ENCODE measurements at places on chromosomes 12 and 14.

DNA sequence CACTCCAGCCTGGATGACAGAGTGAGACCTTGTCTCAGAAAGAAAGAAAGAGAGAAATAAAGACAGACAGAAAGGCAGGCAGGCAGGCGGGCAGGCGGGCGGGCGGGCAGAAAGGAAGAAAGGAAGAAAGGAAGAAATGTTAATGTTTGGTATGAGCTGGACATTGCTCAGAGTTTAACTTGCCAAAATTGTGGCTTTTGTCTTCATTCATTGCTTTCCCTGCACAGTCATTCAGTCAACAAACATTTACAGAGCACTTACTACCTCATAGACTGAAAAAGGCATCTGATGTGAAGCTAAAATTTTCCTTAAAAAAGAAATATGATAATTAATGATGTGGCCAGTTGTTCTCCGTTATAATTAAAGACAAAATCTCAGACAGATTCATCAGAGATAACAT is 247.1 kb downstream of the SPTSSA start:
- no peak for DNase-seq

DNA sequence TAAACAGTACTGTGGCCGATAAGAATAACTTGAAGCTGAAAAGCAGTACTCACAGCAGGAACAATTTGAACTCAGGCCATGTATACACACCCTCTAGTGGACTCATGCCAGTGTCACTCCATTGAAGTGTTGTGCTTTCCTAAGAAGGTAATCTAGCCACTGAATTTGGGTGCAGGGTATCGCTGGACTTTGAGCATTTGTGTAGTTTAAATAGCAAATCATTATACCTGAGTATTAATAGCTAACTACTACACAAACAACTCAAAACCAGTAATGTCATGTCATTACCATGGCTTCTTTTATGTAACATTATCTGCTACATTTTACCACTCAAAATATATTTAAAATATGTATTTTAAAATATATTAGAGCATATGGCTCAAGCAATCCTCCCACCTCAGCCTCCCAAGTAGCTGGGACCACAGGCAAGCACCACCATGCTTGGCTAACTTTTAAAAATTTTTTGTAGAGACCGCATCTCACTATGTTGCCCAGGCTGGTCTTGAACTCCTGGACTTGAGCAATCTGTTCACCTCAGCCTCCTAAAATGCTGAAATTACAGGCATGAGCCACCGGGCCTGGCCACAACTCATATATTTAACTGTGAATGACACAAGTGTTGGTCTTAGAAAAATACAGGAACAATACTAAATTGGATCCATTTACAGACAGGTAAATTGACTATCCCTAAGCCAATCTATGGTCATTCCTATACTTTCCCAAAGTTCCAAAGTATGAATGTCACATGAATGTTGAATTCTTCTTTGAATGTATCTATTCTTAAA is 25.6 kb upstream of the ARID4A start:
- DNase-seq: no peak

- DNase-seq: no peak
Measured at GRCh38 chr14:44204061-44204835, 302.8 kb downstream of the FSCB start.

GRCh38 chr14:20412411-20412810 is 890 bp downstream of the TEP1 start:
- no peak for DNase-seq

- no peak for DNase-seq
Measured at GRCh38 chr12:108369736-108370396, 30.8 kb upstream of the CMKLR1 start.

GRCh38 chr12:1117970-1118563 is 127.0 kb downstream of the ERC1 start:
- peak; percentile 6 for DNase-seq

GRCh38 chr12:125187780-125188741 is 122.8 kb downstream of the AACS start:
- no peak for DNase-seq

GRCh38 chr14:33342299-33342974 is 403.8 kb downstream of the NPAS3 start:
- no peak for DNase-seq

GRCh38 chr12:49693931-49694444 is 13.2 kb downstream of the FMNL3 start:
- no peak for DNase-seq

DNA sequence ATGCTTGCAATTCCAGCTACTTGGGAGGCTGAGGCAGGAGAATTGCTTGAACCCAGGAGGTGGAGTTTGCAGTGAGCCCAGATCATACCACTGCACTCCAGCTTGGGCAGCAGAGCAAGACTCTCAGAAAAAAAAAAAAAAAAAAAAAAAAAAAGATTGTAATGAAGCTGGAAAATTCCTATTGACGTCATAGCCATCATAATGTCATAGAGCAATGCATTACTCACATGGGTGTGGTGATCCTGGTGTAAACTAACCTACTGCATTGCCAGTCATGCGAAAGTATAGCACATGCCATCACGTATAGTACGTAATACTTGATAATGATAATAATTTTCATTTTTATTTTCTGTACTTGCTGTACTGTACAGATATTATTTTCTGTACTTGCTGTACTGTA is 42.7 kb upstream of the NID2 start:
- DNase-seq: no peak

GRCh38 chr14:61837336-61838229 is 75.4 kb downstream of the SNAPC1 start:
- DNase-seq: no peak

DNA sequence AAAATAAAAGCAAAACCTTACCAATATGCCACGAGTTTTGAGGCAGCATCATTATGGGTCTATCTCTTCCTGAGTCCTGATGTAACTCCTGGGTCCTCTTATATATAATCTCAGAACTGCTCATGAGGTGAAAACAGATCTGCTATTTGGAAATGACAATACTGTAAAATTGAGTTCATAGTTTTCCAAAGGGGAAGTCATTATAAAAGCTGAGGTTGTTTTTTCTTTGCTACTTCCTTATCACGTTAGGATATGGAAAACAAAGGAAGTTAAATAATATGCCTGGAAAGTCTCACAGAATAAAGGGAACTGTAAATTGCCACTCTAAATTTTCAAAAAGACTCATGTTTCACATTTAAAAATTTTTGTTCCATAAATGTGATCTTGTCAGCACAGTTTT is at the start of gene CD163L1:
Gene CD163L1, minus strand, starts transcription at position 78 of the 400 bp plus-strand sequence. Its CDS starts 26 bp downstream, at position 52.
- no peak for DNase-seq

- no peak for DNase-seq
Measured at GRCh38 chr12:111175396-111176094, 193.3 kb downstream of the PHETA1 start.

- no peak for DNase-seq
Measured at GRCh38 chr12:80443974-80444666, at the start of gene PTPRQ. TSS of gene PTPRQ (plus strand) at chr12:80444235. CDS start at chr12:80444346, 111 bp downstream.

DNA sequence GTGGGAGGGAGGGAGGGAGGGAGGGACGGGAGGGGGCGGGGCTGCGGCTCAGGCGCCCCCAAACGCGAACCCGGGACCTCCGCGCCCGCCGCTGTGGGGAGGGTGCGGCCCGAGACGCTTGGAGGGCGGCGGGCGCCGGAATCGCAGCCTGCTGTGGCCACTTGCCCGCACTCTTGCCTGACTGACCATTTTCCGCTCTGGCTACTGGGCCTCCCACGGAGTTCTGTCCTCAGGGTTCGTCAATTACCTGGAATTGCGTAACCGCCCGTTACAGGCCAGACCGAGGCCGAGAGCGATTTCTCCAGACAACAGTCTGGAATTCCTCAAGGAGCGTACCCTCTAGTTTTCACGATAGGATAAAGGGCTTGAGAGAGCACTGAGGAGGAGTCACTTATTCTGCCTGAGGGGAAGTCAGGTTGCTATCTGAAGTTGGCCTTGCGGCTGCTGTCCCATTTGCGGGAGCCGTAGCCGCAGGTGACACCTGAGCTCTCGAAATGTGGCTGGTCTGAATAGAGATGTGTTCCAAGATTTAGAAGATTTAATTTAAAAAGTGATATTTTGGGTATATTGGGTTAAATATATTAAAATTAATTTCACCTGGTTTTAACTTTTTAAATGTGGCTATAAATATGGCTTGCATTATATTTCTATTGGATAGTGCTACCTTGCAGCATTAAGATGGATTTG is 446 bp upstream of the ZNF641 start:
- peak; percentile 6 for DNase-seq

- DNase-seq: no peak
Measured at GRCh38 chr12:79250960-79251755, 386.6 kb downstream of the SYT1 start.

GRCh38 chr12:88884600-88884999 is 304.3 kb upstream of the KITLG start:
- no peak for DNase-seq

- no peak for DNase-seq
Measured at GRCh38 chr12:97778111-97778510, 315.5 kb downstream of the RMST start.

GRCh38 chr14:78683206-78683605 is 513.0 kb downstream of the NRXN3 start:
- DNase-seq: no peak

DNA sequence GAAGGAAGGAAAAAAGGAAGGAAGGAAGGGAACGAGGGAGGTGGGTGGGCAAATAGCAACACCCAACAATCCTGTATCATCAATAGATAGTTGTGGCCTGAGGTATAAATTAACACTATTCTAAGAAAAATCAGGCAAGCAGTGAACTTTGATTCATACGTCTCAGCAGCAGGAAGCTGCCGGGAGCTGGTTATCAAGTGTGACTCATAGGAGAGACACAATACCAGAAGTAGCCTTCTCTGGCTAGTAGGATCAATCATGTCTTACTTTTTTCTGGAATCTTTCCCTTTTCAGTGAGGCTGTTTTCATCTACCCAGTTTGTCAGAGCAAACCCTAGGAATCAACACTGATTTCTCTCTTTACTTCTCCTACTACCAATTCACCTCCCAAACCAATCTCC is 780.5 kb downstream of the NRXN3 start:
- DNase-seq: no peak

DNA sequence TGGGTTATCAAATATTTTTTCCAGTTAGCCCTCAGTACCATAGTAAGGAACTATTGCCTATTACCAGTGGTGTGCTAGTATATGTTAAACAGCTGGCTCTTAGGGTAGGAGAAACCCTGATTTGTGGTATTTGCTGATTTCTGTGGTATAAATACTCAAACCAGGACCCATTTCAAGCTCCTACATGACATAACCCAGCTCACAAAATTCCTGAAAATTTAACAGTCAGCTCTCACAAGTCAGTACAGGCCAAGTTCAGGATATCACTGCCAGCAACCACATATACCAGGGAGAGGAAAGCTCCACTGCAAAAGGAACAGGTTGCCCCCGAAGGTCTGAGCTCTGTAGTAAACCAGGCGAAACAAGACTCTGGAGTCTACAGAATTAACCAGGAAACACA is 315.3 kb downstream of the NOVA1 start:
- no peak for DNase-seq

- DNase-seq: peak; percentile 90
Measured at GRCh38 chr12:46370792-46371717, 1.5 kb downstream of the SLC38A2 start.

- DNase-seq: no peak
Measured at GRCh38 chr14:91897106-91897701, 29.9 kb upstream of the TC2N start.

GRCh38 chr14:97695456-97695981 is 898.3 kb downstream of the VRK1 start:
- DNase-seq: no peak

DNA sequence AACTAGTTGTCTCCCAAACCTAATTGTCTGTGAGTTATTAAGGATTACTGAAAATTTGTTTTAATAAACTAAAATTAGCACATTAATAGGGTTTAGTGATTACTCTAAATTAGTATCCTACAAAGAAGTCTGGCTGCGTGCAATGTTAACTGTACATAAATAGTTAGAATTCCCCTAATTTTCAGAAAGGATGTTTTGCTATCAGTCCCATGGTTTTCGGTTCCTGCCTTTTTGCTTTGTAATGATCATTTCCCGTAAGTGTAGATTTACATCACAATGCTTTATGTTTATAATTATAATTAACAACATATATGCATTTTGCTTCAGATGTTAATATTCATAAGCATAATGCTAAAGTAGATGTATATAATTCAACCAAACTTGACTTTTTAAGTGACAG is 19.8 kb upstream of the LYZ start:
- no peak for DNase-seq

GRCh38 chr12:2401040-2401439 is 348.3 kb downstream of the CACNA1C start:
- DNase-seq: no peak

DNA sequence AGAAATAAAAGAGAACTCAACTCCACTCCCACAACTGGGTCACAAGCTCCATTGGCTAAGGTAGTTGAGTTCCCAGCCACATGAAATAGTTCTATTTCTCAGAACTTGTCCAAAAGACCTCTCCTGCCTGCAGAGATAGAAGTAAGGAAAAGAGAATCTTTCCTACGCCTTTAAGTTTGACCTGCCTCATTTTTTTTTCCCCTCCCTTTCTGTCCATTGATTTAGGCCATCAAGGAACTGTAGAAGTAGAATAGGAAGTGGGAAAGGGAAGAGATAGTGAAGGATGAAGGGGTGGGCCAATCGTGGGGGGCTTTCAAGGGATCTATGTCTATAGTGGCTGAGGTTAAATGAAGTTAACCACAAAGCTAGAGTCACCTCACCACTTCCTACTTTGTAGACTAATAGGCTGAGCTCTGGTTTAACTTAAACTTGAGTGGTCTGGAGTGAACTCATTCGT is 13.9 kb upstream of the NUDT4 start:
- no peak for DNase-seq

DNA sequence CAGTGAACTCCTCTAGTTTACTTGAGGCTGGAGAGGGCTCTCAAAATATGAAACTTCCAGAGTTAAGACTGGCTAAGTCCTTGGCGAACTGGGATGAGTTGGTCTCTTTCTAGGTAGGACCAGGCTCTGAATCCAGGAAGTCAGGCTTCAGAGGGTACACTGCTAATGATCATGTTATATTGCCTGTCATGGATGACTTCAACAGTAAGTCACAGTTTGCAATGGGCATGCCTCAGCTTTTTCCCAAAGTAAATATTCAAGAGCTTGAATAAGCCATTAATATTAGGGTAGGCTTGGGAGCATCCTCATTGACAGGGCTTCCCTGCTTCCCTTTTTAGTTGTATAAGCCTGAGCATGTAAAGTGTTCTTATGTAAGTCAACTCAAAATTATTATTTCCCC is 61.7 kb upstream of the PTHLH start:
- no peak for DNase-seq

GRCh38 chr14:74543771-74544438 is 50.3 kb downstream of the ISCA2 start:
- DNase-seq: no peak

Measured in activated CD8-positive, alpha-beta memory T cell treated with anti-CD3 and anti-CD28 coated beads for 48 hours (primary cell).